ENCODE measurements at places on chromosomes 3 and 15. TPM values are rescaled to one million over a fixed set of nuclear protein-coding genes. Genes with fewer than 3 reads are reported as not detected.

DNA sequence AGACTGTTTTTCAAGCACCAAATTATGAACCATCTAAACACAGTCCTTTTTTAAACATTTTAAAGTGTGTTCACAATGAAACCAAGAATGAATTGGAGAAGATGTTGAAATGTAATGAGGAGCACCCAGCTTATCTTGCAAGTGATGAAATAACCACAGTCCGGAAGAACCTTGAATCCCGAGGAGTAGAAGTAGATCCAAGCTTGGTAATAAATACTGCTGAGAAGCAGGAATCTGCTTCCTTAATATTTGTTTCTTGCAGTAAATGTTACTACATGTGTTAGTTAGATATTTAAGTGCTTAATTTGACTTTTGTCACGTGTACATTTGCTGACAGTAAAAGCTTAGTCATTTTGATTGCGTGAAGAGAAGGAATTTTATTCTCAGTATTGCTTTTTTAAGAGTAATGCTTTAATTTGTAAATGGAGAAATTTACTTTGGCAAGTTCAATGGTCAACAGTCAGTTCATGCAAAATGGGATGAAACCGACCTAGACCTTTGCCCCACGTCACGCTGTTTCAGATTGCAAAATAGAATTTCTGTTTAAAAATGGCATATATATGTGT is 69.8 kb downstream of the OPA1 start:
- H3K27me3 ChIP-seq = no peaks in the 10 kb centered on the region
- peak; percentile 67 for DNase-seq
- peaks cover 30% of the 10 kb centered on the region for H3K36me3 ChIP-seq
- H3K4me3 ChIP-seq = no peak overlapping the region
- H3K4me1 ChIP-seq = no peaks in the 10 kb centered on the region
- peak overlapping the region; percentile 74 for H3K27ac ChIP-seq

DNA sequence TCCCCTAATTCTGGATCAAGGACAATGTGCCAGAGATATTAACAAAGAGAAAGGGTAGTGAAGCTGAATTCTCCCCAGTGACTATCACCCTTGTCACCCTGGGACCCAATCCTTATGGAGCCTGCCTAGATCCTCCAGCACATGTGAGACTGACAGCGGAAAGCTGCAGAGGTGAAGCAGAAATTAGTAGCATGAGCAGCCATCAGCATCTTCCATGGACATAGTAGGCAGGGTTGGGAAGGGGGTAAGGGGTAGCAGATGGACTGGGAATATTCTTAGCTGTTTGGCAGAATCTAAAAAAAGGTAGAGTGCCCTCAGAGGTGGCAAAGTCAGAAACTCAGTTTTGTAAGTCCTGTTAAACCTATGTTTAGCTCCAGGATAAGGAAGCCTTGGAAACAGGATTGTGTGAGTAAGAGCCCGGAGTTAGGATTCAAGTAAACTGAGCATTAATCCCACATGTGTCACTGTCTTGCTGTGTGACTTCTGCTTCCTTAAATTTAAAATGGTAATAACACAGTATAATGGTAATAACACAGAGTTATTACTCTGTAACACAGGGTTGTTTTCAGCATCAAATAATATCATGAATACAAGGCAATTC is 14.5 kb downstream of the GOLIM4 start:
- no peak for DNase-seq
- H3K36me3 ChIP-seq = peaks cover 4% of the 10 kb centered on the region
- H3K27me3 ChIP-seq = no peaks in the 10 kb centered on the region
- peaks cover 10% of the 10 kb centered on the region for H3K4me1 ChIP-seq
- no peak overlapping the region for H3K27ac ChIP-seq

GRCh38 chr3:13317596-13318320 is 102.4 kb downstream of the NUP210 start:
- H3K4me1 ChIP-seq = no peaks in the 10 kb centered on the region
- no peak overlapping the region for H3K27ac ChIP-seq
- no peaks in the 10 kb centered on the region for H3K27me3 ChIP-seq
- H3K36me3 ChIP-seq = peaks cover 31% of the 10 kb centered on the region

GRCh38 chr15:65326117-65326526 is 21.6 kb downstream of the RNU5B-1 start:
- H3K36me3 ChIP-seq = peaks cover 2% of the 10 kb centered on the region
- DNase-seq = no peak
- H3K27me3 ChIP-seq = peaks cover 2% of the 10 kb centered on the region
- H3K4me3 ChIP-seq = no peak overlapping the region
- H3K27ac ChIP-seq = no peak overlapping the region

DNA sequence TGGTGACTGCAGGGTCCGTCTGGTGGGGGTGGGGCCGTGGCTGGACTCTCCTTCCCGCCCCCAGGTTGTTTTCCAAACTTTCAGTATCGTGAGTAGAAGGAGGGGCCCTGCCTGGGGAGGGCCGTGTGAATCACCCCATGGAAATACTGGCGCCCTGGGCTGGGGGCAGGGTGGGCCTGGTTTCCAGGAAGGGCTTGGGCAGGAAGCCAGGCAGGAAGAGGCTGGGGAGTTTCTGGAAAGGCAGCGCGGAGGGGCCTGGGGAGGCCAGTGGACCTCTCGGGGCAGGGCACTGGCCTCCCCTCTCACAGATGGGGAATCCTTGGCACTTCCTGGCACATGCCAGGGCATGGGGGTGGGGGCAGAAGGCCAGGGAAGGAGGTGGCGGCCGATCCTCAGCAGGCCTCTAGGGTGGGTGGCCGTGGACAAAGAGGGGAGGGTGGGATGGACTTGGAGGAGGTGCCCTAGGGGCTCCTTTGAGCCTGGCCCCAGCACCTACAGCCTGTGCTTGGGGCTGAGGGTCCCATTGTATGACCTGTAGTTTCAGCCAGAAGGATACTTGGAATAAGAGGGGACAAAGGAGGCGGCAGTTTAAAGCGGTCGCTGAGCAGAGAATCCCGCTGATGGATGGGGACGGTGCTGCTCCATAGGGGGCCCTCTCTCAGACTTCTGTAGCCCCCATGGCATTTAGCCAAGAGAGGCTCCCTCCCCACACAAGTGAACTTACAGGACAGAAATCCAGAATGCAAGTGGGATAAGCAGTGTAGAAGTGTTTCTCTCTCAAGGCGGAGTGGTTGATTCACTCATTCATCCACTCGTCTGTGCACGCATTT is 56.5 kb upstream of the GATA2 start:
- H3K27me3 ChIP-seq = peaks cover 14% of the 10 kb centered on the region
- peak; percentile 53 for DNase-seq
- H3K36me3 ChIP-seq = no peaks in the 10 kb centered on the region
- peaks cover 6% of the 10 kb centered on the region for H3K4me1 ChIP-seq
- no peak overlapping the region for H3K4me3 ChIP-seq

Gene SLC51B
- 20.2 TPM for polyA plus RNA-seq

Gene GP9
- polyA plus RNA-seq = 0.18 TPM
